ENCODE measurements at places on chromosomes 16 and 17. TPM values are rescaled to one million over a fixed set of nuclear protein-coding genes. Genes with fewer than 3 reads are reported as not detected.

TMEM92 gene
- total RNA-seq = not detected

ORC6 gene
- 2.6 TPM for total RNA-seq

LITAFD gene
- total RNA-seq = not detected

PRSS33 gene
- not detected for total RNA-seq

All from cardiac ventricle fibroblast (primary cell).